PC-3 (cell line): ENCODE measurements at places on chromosomes 5 and 9. TPM values are rescaled to one million over a fixed set of nuclear protein-coding genes. Genes with fewer than 3 reads are reported as not detected.
A peak's percentile ranks its signal among the peaks of the same experiment; 100 is the strongest.

- H3K4me3 ChIP-seq: no peak overlapping the region
- H3K27me3 ChIP-seq: 0 out of 2 replicates have a peak, but pooled peaks cover 5% of the 10 kb centered on the region
- no peaks in the 10 kb centered on the region for H3K4me1 ChIP-seq
- no peak overlapping the region for H3K27ac ChIP-seq
Observed at GRCh38 chr9:30575691-30576090, 1808.8 kb upstream of the ACO1 start.

GRCh38 chr5:126975796-126976195 lies 54.6 kb downstream of the MARCHF3 start:
- no peaks in the 10 kb centered on the region for H3K27me3 ChIP-seq
- no peak for DNase-seq
- no peaks in the 10 kb centered on the region for H3K36me3 ChIP-seq
- no peak overlapping the region for H3K4me3 ChIP-seq
- no peaks in the 10 kb centered on the region for H3K4me1 ChIP-seq

GRCh38 chr5:57549566-57549965 lies 67.0 kb upstream of the ACTBL2 start:
- DNase-seq: no peak
- no peak overlapping the region for H3K27ac ChIP-seq
- no peaks in the 10 kb centered on the region for H3K36me3 ChIP-seq
- no peaks in the 10 kb centered on the region for H3K4me1 ChIP-seq

DNA sequence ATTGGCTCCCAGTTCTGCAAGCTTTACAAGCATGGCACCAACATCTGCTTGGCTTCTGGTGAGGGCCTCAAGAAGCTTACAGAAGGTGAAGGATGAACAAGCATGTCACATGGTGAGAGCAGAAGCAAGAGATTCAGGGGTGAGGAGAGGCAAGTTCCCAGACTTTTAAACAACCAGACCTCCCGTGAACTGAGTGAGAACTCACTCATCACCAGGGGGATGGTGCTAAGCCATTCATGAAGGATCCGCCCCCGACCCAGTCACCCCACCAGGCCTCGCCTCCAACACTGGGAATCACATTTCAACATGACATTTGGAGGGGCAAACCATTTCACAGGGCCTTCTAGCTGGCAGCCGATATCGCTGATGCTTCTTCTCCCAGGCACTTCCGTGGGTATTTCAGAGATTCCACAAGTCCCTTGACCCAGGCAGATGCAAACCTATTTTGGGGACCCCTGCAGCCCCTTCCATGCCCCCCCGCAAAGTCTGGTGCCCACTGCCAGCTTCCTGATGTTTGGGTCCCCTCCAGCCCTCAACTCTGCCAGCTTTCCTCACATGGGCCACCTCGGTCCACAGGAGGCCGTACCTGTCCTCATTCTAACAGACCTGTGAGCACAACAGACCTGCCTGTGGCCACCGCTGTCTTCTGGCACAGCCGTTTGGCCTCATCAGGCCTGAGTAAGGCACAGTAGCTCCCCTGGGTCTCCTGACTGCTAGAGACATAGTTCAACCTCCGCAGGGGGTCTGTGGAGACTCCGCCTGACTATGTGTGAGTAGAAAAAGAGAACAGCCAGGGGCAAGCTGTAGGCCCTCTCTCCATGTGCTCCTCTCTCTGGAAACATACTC lies 60.7 kb upstream of the ANGPTL2 start:
- no peaks in the 10 kb centered on the region for H3K27me3 ChIP-seq
- H3K36me3 ChIP-seq: no peaks in the 10 kb centered on the region
- H3K4me3 ChIP-seq: no peak overlapping the region
- peaks cover 16% of the 10 kb centered on the region for H3K4me1 ChIP-seq
- H3K27ac ChIP-seq: no peak overlapping the region
- DNase-seq: no peak

DNA sequence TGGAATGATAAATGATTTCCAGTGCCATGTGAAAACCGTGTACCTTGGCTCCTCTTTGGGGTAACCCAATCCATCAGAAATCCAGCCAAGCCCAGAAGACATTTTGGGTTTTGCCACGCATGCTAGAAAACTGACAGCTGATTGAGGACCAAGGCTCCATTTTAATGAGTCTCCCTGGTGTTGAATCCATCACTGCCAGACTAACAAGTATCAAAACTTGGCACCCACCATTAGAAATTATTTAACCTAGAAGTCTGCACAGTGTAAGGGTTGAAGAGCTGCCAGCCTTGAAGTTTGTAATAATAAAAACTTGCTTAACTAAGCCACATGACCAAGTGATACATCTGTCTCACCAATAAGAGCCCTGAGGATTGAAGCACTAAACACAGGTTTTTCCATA lies 369.9 kb downstream of the DNAH5 start:
- no peak overlapping the region for H3K27ac ChIP-seq
- no peaks in the 10 kb centered on the region for H3K27me3 ChIP-seq
- DNase-seq: no peak
- H3K4me3 ChIP-seq: no peak overlapping the region

GRCh38 chr5:102792705-102793104 lies 37.6 kb downstream of the PAM start:
- peak; percentile 66 for DNase-seq
- H3K4me1 ChIP-seq: peaks cover 24% of the 10 kb centered on the region
- no peak overlapping the region for H3K27ac ChIP-seq
- no peaks in the 10 kb centered on the region for H3K36me3 ChIP-seq

- DNase-seq: no peak
- H3K27ac ChIP-seq: no peak overlapping the region
- no peaks in the 10 kb centered on the region for H3K27me3 ChIP-seq
- no peak overlapping the region for H3K4me3 ChIP-seq
- H3K36me3 ChIP-seq: peaks cover 93% of the 10 kb centered on the region
Observed at GRCh38 chr5:1462358-1462757, 17.1 kb upstream of the SLC6A3 start.

DNA sequence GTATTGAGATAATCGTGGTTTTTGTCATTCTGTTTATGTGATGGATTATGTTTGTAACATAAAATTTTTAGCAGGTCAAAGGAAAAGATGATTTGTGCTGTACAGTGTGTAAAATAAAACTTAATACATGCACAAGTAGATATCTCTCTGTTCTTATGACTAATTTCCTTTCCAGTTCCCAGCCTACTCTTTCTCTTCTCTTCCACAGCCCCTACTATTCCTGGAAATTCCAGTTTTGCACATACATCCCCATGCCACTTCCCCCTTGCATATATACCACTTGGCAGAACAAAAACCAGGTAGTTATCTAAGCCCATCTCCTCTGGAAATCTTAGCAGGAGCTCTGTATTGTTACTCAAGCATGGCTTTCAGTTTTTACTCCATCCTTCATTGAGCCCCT lies 20.2 kb downstream of the TEK start:
- H3K27me3 ChIP-seq: no peaks in the 10 kb centered on the region
- DNase-seq: peak; percentile 33
- no peak overlapping the region for H3K4me3 ChIP-seq
- H3K36me3 ChIP-seq: no peaks in the 10 kb centered on the region
- no peak overlapping the region for H3K27ac ChIP-seq

DNA sequence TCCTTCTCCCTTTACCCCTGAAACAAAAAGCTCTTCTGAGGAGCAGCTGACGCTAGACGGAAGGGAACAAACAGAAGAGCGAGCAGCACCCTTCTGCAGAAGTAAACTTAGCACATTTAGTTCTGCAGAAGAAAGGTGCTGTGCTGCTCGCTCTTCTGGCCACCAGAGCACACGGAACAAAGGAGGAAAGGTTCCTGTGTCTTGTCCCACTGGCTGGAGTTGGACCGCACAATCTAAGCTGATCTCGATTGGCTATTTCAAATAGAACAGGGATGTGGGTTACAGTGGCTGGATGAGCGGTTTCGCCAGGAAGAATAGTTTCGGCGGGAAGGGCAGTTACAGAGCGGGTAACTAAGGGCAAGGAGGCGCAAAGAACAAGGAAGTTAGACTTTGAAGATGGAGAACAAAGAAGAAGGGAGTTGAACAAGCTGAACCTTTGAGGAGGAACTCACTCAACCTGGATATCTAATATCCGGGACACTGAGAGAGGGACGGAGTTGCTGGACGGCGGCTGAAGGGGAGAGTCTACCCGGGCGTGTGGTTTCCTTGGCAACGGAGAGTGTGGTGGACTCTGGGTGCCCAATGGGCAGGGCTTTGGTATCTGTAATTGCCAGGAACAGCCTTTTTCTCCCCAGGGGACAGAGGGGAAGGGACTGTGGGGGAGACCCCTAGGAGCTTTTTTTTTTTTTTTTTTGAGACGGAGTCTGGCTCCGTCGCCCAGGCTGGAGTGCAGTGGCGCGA lies 7.1 kb downstream of the GTF3C5 start:
- no peaks in the 10 kb centered on the region for H3K27me3 ChIP-seq
- H3K4me1 ChIP-seq: no peaks in the 10 kb centered on the region
- no peak overlapping the region for H3K27ac ChIP-seq
- no peak overlapping the region for H3K4me3 ChIP-seq
- no peak for DNase-seq
- peaks cover 9% of the 10 kb centered on the region; the same call in 1 of the 2 replicates for H3K36me3 ChIP-seq

DNA sequence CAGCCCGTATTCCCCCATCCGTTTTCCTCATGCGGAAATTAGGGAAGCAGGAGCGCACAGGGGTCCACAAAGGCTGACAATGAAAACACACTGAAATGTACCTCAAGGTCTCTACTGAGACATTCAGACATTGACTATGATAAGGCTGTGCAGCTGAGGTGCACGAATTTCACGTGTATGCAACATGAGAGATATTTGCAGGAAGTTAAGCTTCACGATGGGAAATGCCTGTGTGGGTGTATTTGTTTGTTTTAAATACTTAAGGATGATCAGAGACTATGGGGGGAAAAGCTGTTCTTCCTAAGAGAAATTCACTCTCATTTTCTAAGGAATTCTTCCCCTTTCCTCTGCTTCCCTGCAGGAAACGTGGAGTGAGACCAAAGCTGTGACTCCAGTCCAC lies 2.6 kb upstream of the SPATA31E1 start:
- H3K36me3 ChIP-seq: no peaks in the 10 kb centered on the region
- DNase-seq: no peak
- no peak overlapping the region for H3K27ac ChIP-seq
- no peak overlapping the region for H3K4me3 ChIP-seq

- peaks cover 8% of the 10 kb centered on the region for H3K4me1 ChIP-seq
- H3K36me3 ChIP-seq: no peaks in the 10 kb centered on the region
- no peaks in the 10 kb centered on the region for H3K27me3 ChIP-seq
- no peak for DNase-seq
- H3K4me3 ChIP-seq: no peak overlapping the region
Observed at GRCh38 chr9:121318631-121319382, 50.8 kb downstream of the GSN start.

GRCh38 chr5:63963080-63963735 lies 963 bp upstream of the HTR1A start:
- H3K27ac ChIP-seq: no peak overlapping the region
- H3K4me3 ChIP-seq: no peak overlapping the region
- H3K4me1 ChIP-seq: no peaks in the 10 kb centered on the region
- H3K27me3 ChIP-seq: peaks cover 18% of the 10 kb centered on the region; the same call in 1 of the 2 replicates

DNA sequence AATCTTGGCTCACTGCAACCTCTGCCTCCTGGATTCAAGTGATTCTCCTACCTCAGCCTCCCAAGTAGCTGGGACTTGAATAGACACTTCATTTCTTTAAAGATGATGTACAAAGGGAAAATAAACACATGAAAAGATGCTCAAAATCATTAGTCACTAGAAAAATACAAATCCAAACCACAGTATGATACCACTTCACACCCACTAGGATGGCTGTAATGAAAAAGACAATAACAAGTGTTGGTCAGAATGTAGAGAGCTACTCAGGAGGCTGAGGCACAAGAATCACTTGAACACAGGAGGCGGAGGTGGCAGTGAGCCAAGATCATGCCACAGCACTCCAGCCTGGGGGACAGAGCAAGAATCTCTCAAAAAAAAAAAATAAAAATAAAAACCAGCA lies 13.0 kb downstream of the F2RL2 start:
- H3K4me3 ChIP-seq: no peak overlapping the region
- H3K4me1 ChIP-seq: no peaks in the 10 kb centered on the region
- H3K27ac ChIP-seq: no peak overlapping the region
- no peaks in the 10 kb centered on the region for H3K36me3 ChIP-seq
- H3K27me3 ChIP-seq: no peaks in the 10 kb centered on the region
- no peak for DNase-seq

GRCh38 chr9:81861644-81862043 lies 66.6 kb upstream of the SPATA31D4 start:
- peak; percentile 81 for DNase-seq
- H3K27me3 ChIP-seq: no peaks in the 10 kb centered on the region
- peaks cover 9% of the 10 kb centered on the region for H3K4me1 ChIP-seq
- no peak overlapping the region for H3K4me3 ChIP-seq
- H3K27ac ChIP-seq: peak overlapping the region; percentile 23

GRCh38 chr5:122374110-122374509 lies 62.1 kb downstream of the SNCAIP start:
- no peaks in the 10 kb centered on the region for H3K27me3 ChIP-seq
- no peak overlapping the region for H3K27ac ChIP-seq
- no peaks in the 10 kb centered on the region for H3K36me3 ChIP-seq
- DNase-seq: no peak
- no peaks in the 10 kb centered on the region for H3K4me1 ChIP-seq
- H3K4me3 ChIP-seq: no peak overlapping the region

DNA sequence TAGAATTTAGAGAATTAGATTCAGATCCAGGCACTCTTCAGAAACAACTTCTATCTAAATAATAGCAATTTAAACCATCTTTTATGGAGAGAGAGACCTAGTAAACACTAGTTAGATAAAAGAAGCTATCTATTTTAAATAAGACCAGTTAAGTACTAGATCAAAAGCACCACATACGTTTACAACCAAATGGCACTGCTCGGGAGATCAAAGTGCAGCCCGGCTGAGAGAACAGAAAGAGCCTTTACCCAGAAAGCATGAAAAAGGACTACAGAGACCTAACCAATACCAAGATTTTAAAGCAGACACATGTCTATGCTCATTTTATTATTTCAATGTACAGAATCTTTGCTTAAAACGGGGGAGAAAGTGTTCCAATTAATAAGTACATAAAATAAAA lies 30.8 kb downstream of the LIX1 start:
- no peak for DNase-seq
- peaks cover 12% of the 10 kb centered on the region; the same call in 1 of the 2 replicates for H3K27me3 ChIP-seq
- H3K27ac ChIP-seq: no peak overlapping the region
- H3K4me1 ChIP-seq: no peaks in the 10 kb centered on the region
- H3K4me3 ChIP-seq: no peak overlapping the region

DNA sequence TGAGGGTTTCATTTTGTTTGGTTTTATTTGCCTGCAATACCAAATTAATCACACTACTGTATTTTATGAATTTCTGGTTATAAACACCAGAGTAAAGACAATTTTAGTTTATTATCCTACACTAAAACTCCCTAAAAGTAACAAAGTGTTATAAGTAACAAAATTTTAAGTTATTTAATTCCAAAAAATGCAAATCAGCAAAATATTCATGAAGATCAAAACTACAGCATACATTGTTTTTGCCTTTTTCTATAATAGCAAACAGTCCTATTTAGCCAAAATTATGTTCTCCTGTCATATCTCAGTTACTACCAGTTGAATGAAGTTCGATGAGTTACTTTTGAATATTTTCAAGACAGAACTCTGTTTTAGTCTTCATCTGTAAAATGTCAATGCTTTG lies 132.7 kb upstream of the CYLC2 start:
- no peak for DNase-seq
- no peaks in the 10 kb centered on the region for H3K4me1 ChIP-seq
- no peaks in the 10 kb centered on the region for H3K27me3 ChIP-seq
- H3K4me3 ChIP-seq: no peak overlapping the region

The C1QTNF2 gene
- 0.04 and 0.17 TPM in 2 replicates for total RNA-seq

The CACFD1 gene
- total RNA-seq: 7.5 and 10.0 TPM in 2 replicates

The FSD1L gene
- 1.7 and 2.1 TPM in 2 replicates for total RNA-seq

The GFI1B gene
- total RNA-seq: not detected in 2 replicates

The PGM5 gene
- 75.5 and 90.2 TPM in 2 replicates for total RNA-seq

The FAM78A gene
- total RNA-seq: 0.07 and 0.40 TPM in 2 replicates

The PDE6A gene
- total RNA-seq: not detected in 2 replicates
